COR-L47 (cell line): ENCODE measurements at places on chromosomes 5 and 9.

DNA sequence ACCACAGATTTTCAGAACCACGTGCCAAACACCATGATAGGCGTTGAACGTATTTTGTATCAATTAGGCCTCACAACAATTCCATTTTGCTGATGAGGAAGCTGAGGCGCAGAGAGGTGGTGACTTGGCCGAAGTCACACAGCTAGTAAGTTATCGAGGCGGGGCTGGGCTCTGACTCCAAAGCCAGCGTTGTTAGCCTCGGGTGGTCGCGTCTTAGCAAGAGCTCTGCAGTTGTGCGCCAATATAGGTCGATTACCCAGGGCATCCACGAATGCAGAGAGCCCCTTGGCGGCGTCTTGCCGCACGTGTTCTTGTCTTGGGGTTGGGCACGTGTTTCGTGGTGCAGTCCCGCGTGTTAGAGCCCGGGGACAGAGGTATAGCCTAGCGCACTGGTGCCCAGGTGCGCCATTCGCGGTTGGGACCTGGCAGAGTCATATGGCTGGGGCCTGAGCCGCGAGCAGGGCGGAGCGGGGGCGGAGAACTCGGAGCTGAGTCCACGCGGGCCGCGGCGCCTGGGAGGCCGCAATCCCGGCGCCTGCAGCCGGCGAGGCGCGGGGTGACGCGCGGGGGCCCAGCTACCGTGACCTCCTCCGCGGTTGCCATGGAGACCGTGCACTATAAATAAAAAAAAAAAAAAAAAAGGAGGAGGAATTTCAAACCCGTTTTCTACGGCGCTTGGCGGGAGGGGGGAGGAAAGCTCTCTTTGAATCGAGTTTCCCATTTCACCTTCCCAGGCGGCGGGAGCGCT, 62.3 kb downstream of the CXXC5 start:
- DNase-seq = no peak

DNA sequence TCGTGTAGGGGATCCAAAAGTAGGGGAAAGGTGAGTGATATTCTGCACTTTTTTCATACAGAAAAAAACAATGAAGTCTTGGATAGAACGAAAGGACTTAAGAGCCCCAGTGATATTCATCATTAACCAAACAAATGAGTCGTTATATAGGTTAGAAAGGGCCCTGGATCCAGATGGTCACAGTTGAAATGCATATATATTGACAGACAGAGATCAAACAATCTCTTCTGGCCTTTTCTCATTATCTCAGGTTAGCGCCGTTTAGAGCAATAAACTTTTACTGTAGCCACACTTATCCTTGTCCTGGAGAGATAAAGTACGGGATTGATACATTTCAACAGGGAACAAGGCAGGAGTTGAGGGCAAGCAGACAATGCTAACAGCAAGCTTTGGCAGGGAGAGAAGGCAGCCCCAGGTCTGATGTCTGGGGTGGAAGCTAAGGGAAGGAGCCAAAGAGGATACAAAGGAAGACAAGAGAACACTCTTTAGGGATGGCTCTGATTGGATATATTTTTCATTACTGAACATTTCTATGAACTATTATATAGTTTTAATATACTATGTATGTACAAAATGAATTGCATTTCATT, 77.0 kb downstream of the LIFR start:
- no peak for DNase-seq

GRCh38 chr5:158599157-158599556, 500.6 kb downstream of the EBF1 start:
- no peak for DNase-seq

DNA sequence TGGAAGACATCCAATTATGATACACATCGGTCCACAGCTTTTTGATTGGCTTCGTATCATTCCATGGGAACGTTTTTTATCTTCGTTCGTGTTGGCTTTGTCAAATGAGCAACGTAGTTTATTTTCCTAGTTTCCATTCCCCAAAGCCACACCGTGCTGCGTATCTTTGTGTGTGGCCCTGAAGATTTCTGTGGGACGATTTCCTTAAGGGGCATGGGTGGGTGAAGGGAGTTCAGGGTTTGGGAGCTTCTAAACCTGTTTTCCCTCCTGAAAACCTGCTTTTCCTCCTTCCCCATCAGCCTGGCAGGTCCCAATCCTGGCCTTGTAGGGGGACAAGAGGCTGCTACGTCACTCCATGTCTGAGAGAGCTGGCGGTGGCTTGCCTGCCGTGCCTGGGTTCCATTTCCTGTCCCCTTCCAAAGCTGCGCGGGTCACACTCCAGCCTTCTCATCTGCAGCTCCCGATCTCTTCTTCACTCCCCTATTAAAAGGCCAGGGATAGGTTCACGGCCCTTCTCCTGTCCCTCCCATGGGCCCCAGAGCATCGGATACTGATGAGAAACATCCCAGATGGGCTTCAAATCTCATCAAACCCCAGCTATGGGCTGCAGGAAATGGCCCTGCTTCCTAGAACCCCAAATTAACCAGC, 23.5 kb upstream of the ASS1 start:
- no peak for DNase-seq

DNA sequence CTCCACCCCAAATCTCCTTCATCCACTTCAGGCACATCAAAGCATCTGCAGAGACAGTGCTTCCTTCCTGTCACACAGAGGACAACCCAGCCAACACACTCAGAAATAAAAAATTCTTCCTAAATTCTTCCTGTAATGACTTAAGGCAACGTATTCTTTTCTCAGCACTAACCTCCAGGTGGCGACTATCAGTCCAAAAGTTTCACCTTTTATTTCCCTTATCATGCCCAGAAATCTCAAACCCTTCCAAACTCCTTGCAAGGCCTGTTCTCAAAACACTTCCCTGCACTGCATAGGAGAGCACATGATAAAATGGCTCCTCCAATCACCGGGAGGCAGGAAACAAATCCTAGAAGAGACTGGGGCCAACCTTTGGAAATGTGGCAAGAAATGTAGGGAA, 35.1 kb downstream of the SLIT3 start:
- DNase-seq = no peak

DNA sequence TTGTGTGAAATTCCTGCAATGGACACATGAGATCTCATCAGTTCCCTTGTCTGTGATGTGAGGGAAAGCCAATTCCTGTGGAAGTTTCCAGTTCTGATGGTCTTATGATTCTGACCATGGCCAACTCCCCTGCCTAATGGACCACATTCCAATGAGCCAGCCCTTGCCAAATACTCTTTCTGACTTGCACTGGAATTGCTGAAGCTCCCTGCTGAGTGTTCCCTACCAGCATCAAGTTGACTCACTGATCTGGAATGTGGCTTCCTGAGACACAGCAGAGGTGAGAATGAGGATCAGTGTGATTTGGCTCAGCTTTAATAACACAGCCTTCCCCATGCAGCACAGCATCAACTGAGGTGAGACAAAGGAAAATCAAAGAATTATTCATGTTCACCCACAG, 427.8 kb downstream of the KDM4C start:
- no peak for DNase-seq
